Thoracic aorta (tissue), 2 donors: ENCODE measurements at places on chromosomes 6 and 20. TPM values are rescaled to one million over a fixed set of nuclear protein-coding genes. Genes with fewer than 3 reads are reported as not detected.

SMLR1 gene
- not detected for total RNA-seq

KIAA1755 gene
- total RNA-seq = 11.0 TPM

PNPLA1 gene
- not detected for total RNA-seq

CD40 gene
- 15.9 TPM for total RNA-seq

GRCh38 chr6:113405326-113406047, 451.7 kb upstream of the MARCKS start:
- DNase-seq = no peak

DNA sequence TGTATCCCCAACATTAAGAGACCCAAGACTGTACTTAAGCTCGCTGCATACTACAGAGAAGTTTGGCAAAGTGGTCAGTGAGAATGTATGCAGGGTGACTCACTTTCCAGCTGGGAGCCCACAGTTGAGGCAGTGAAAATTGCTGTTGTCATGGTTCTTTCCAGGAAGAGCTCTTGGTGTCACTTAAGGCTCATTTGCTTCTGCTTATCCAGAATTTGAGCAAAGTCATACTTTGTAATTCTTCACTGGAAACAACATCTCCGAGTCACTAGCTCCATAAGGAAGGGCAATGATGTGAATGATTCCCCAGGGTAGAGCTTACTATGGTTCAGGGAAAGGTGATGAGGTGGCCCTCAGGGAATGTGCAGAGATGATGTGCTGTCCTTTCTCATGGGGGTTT, 65.4 kb upstream of the FBXL4 start:
- DNase-seq = no peak
